ENCODE measurements at places on chromosomes 12 and 14.

GRCh38 chr12:112496496-112496895 is 77.7 kb downstream of the PTPN11 start:
- no peak for DNase-seq

GRCh38 chr14:52741865-52742264 is 11.9 kb downstream of the STYX start:
- no peak for DNase-seq

DNA sequence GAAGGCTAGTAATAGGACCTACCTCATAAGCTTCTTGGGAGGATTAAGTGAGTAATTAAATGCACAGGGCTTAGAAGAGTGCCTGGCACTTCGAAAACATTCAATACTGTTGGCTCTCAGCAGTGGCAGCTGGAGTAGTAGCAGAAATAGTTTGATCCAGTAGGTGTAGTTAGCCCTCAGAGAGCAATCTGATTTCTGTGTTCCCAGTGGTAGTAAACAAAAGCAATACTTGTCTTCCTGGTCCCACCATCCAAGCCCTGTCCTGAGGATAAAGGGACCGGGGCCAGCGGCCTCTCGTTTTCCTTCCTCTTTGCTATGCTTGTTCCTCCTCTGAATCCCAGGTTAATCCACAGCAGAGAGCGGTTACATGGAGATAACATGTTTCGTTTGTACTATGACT is 131.6 kb downstream of the SAMD4A start:
- DNase-seq, result no peak

GRCh38 chr14:55571125-55571889 is 8.7 kb upstream of the KTN1 start:
- DNase-seq, result no peak

DNA sequence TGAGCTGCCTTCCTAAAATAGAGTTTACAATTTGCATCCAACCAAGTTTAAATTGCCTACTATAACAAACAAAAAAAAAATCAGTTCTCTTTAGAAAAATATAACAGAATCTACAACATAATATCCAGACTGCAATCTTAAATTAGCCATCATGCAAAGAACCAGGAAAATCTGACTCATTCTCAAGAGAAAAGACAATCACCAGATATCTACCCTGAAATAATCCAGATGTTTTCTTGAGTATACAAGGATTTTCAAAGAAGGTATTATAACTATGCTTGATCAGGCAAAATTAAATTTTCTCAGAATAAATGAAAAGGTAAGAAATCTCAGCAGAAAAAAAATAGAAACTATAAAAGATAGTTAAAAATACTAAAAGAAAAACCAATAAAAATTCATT is 115.6 kb downstream of the CCER1 start:
- no peak for DNase-seq

- DNase-seq, result no peak
Measured at GRCh38 chr12:39723831-39724230, 104.2 kb upstream of the ABCD2 start.

- no peak for DNase-seq
Measured at GRCh38 chr12:31300783-31301182, 25.2 kb downstream of the SINHCAF start.

GRCh38 chr14:53542732-53543131 is 389.6 kb upstream of the DDHD1 start:
- peak; percentile 50 for DNase-seq

DNA sequence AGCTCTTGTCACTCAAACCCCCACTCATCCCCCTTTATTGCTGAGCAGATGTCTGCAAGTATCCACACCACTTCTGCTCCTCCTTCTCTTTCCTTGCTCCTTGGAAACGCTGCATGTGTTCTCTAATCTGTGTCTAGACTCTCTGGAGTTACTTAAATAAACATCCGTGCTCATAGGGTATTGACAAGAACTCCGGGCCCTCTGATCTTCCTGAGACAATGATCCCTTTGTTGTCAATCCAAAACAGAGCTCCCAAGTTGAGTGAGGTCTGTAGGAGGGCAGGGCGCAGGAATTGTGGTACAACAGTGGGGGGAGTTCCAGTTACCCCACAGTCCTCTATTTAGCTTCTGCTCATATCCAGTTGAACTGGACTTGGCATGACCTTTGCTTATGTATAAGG is 489.0 kb downstream of the SNAPC1 start:
- no peak for DNase-seq

- no peak for DNase-seq
Measured at GRCh38 chr12:47950856-47951468, 12.4 kb upstream of the TMEM106C start.

DNA sequence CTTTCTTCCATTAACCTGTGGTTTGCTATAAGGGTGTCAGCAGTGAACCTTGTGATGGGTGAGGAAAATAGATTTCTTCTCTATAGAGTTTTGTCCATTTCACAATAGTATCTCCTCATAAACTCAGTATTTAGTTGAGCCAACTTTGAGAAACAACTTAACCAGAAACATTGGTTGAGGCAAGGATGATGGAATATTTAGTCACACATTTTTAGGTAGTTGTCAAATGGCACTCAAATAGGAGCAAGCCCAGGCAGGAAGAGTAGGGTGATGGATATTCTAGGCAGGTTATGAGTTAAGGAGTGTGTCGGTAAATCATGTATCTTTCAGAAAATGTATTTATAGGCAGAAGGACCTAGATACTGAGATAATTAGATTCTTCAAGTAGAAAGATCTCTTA is 1267.6 kb downstream of the SLC16A7 start:
- DNase-seq, result no peak

DNA sequence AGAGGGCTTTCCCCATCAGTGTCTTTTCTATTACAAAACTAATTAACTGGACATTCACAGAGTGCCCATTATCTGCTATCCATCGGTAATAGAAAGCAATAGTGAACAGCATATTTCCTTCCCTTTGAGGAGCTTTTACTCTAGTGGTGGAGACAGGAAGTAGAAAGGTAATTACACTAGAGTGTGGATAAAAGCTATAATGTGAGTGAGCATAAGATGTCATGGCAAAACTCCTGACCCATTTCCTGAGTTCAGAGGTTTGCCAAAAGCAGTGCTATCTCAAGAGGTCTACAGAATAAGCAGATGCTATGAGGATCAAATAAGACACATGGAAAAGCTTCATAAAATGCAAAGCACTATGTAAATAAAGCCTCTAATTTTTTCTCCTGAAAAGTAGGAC is 24.0 kb downstream of the TIMELESS start:
- DNase-seq, result no peak

DNA sequence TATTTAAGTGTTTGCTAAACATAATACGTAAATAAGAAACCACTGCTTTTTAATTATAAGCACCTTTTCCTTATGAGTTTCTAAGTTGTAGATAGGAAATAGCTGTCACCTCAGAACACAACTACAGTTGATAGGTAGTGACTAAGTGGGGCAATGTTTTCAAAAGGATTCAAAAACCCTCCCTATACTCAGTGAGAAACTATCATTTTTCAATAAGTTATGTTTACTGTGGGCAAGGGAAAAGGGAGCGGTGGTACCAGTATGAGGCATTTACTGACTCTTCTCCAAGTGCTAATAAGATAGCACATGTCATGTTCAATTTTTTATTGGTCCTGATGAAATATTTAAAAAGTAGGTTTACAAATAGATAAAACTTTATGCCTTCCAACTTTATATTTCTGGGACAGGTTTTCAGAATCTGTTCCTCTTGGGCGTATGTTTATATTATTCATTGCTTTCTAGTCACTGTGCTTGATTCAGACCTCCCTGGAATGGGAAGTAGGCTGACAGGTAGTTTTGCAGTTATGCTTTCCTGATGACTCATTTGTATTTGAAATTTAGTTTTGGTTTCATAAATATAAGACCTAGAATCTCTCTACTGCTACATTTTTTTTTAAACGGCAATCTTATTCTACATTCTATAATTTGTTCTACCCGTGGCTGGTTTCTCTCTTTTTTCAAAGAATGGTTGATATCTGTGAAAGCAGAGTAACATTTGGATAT is 153.1 kb downstream of the TMEM117 start:
- DNase-seq, result no peak

DNA sequence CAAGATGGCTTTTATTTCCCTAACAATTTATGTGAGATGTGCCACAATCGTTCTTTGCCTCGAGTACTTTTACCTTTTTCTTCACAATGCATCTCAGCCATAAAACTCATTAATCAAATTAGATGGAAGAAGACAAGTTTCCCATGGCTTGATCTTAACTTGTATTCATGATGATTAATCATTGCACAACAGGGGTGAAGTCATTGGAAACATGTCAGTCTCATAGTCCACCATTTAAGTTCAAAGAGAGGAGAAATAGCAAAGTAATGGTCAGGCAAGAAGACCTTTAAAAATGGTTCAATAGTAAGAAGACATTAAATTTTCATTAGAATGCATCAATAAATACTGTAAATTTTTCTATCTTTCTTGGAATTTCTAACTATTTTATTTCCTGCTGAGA is 136.3 kb downstream of the FOXG1 start:
- DNase-seq, result no peak

- DNase-seq, result no peak
Measured at GRCh38 chr14:59221568-59221967, 33.1 kb downstream of the DAAM1 start.

DNA sequence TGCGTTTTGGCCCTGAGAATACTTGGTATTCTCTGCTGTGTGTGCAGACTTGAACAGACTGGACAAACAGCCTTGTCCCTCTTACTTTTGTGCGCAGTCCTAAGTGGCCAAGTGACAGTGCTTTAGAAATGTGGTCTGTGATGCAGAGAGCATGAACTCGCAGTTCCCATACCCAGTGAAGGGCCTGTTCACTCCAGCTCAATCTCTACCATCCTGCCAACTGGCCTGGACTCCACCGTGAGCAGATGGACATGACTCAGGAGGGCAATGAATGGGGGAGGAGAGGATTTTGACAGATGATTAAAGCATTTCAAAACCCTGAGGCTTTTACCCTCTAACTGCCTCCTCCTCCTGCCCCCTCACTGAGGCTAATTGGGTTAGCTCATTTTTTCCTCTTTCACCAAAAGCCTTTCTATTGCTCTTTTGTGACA is 62.5 kb upstream of the PYGL start:
- DNase-seq, result no peak

DNA sequence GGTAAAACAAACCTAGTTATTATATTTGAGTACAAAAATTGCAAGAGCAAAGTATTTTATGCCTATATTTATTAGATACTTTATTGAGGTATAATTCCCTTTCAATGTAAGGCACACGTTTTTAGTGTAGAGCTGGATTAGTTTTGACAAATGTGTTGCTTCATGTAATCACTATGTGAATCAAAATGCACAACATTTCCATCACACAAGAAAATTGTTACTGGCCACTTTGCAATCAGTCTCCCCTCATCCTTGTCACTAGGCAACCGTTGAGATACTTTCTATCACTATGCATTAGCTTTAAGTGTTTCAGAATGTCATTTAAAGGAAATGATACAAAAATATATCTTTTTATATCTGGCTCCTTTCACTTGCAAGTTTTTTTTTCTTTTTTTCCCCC is 531.0 kb downstream of the CCER1 start:
- no peak for DNase-seq

DNA sequence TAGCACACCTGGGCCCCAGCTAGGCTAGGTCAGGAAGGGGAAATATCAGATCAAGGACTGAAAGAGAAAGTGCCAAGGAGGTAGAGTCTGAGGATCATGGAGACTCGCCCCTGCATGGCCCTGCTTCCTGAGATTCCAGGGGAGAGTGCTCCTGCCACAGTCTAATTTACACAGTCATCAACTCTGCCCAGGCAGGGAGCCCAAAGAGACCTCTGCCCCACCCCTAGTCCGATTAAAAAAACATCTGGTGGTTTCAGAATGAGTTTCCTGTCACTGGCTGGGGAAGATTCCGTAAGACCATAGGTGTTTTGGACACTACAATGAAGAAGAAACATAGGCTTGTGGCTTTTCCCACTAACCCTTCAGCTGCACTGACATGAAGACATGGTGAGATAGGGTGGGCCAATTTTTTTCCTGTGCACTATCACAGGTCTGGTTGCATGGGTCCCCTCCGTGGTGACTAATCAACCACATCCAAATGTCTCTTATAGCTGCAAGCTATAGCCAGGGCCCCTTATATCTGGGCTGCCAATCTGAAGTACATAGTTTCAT is 31.5 kb upstream of the GZMB start:
- no peak for DNase-seq

- DNase-seq, result no peak
Measured at GRCh38 chr12:84810611-84811010, 102.0 kb downstream of the SLC6A15 start.

DNA sequence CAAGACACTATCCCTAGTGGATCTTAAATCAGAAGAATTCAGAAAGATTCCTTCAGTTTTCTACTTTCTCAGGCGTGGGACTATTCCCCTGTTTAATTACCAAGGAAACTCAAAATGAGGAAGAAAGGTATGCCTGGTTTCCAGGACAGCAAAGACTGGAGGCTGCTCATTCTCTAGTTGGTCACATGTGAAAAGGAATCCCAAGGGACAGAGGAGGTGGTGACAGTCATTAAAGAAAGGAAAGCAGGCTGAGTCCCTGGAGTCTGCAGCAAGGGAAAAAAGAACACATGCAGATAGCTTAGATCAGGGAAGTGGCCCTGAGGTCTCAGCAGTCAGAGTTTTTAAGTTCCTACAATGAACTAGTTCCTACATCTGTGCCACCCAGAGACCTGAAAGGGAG is 165.4 kb upstream of the CCDC198 start:
- no peak for DNase-seq

DNA sequence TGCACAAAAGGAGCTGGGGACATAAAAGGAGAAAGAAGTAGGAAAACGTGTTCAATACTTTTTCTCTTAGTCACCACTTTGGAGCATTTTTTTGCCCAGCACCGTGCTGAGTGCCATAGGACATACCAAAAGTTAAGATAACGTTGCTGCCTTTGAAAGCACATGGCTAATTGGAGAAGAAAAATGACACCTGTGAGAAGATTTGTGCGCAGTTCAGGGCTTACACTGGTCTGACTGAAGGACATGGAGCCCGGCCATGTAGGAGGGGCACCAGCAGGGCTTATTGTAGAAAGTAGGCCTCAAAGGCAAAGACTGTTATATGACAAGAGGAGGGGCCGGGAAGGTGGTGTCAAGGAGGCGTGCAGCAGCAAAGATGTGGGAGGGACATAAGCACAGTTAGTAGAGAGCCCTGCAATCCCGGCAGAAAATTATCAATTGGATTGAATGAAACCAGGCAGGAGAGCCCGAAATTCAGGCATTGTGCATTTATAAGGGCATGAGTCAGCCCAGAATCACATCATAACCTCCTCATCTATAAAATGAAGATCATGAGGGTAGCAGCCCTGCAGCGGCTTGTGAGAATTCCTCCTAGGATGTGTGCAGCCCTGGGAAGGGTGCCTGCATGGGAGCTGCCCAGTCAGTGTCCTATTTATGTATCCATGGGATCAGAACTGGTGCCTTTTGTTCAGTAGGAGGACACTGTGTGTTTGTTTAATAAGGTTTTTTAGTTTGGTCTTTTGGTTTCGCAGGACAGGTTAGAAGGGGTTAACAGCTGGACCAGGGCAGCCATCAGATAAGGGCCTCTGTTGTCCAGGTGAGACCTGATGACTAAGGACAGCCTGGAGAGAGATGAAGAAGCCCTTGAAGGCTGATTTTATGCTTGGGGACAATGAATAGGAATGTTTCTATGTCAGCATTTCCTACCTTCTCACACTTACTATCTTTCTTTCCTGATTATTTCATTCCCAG is 122.4 kb downstream of the GPR135 start:
- DNase-seq, result no peak
